Activated effector memory CD4-positive, alpha-beta T cell treated with Interleukin-2 at 50 U/mL for 16 hours (primary cell): ENCODE measurements at places on chromosomes 13 and 19.
A peak's percentile ranks its signal among the peaks of the same experiment; 100 is the strongest.

GRCh38 chr19:18616023-18616422, 3.4 kb downstream of the TMEM59L start:
- no peak for DNase-seq

DNA sequence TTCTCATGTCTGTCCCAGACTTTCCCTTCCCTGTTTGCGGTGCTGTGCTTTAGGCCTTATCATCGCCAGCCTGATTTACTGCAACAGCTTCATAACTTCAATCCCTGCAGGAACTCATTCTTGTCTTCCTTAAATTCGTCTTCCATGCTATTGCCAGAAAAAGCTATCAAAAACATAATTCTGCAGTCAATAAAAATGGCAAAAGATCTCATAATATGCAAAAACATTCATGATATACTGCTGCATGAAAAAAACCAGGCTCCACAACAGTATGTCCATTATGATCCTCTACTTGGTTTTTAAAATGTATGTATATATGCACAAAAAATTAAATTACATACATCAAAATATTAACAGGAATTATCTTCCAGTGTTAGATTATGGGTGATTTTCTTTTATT, 28.4 kb downstream of the TGDS start:
- DNase-seq, result no peak

DNA sequence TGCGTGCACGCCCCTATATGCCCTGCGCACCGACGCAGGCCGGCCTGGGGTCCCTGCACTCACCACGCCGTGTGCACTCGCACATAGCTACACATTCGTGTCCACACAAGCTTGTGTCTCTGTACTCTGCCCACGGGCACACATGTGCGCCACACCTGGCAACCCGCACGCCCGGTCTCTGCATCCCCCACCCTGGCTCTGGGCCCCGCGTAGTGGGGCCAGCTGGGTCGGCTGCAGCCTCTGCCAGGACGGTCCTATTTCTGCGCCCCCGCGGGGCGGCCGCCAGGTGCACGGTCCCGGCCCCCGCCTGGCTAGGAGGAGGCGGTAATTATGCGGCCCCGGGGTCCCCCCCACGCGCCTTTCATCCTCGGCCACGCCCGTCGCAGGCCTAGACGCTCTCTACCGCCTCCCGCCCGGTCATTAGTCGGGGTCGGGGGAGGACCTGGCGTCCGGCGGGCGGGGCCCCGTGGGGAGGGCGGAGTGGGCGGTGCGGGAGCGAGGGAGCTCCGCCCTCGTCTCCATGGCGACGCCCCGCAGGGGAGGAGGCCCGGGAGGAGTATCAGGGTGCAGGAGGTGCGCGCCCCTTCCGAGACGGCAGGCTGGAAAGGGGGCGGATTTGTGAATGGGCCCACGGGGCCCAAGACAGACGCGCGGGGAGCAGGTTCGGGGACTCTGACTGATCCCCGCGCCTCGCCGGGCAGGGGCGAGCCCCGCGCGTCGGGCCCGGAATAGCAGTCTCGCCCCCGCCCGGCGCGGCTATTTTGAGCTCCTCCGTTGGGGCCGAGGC, 2.8 kb upstream of the CIRBP start:
- DNase-seq, result peak; percentile 84

GRCh38 chr13:76991432-76991795, 467 bp upstream of the CLN5 start:
- DNase-seq, result peak; percentile 69

- peak; percentile 55 for DNase-seq
Measured at GRCh38 chr19:17803264-17803896, 8.4 kb downstream of the B3GNT3 start.

DNA sequence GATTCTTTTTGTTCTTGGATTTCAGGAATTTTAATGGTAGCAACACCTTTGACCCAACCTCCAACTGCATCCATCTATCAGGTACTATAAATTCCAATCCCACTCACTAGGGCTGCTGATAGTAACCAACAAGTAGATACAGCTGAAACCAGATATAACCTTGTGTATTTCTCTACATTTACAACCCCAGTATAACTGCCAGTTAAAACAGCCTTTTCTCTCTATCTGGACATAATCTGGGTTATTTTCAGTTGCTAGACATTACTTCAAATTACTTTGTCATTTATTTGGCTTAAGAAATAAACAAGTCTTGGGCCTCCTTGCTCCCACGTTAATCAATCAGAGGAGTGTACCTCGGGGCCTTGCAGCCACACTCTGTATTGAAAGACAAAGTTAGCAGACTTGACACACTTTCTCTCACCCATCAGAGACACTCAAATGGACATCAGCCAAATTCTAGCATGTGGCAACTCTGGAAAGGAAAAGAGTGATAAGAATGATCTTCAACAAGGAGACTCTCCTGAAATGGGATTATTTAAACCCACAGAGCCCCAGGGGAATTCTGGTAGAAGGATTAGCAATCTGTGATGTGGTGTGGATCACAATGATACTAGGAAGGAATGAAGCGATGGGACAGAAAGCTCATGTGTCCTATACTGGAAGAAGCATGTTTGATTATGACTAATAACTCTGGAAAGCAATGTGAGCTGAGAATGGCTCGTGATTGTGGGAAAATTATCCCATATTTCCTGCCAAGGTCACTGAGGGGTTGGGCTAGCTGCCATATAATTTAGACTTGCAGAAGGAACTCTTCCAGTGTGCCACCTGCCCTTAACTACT, 157.5 kb downstream of the FLT1 start:
- no peak for DNase-seq

- DNase-seq, result peak; percentile 59
Measured at GRCh38 chr19:8396563-8397203, 6.5 kb downstream of the RAB11B start.

- no peak for DNase-seq
Measured at GRCh38 chr13:58587183-58587582, 955.6 kb downstream of the PCDH17 start.

DNA sequence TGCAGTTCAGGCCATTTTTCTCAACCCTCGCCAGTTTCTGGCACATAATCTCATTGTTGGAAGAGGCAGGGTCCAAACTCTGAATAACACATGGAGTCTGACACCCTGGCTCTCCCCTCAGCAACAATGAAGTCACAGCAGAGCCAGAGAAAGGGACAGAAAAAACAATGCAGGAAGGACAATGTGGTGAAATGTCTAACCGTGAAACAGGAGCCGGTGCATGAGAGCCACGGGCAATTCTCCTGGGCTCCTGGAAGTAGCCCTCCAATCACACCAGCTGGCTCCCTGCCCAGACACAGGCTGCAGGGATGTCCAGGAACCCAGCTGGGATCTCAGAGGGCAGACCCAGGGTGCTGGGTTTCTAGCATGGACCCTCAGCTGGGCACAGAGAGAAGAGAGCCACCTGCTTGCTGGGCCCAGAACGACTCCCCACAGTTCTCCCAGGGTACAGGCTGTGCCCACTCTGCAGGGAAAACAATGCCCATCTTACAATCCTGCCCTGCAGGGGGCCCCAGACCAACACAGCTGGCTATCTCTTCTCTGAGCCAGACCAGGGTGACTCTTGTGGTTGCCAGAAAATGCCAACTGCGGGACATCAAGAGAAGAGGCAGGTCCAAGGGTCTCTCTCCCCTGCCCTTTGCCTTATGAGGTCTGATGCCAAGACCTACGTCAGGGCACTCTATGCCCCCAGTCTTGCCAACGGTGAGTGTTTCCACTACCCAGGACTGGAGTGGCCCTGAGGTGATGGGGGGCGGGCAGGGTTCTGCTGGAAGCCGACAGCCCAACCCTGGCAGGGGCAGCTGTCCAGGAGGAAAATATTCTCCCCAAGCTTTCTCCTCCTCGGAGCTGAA, 64.5 kb downstream of the CEBPG start:
- DNase-seq, result no peak

GRCh38 chr13:36369268-36370107, 23.3 kb upstream of the SPART start:
- no peak for DNase-seq

DNA sequence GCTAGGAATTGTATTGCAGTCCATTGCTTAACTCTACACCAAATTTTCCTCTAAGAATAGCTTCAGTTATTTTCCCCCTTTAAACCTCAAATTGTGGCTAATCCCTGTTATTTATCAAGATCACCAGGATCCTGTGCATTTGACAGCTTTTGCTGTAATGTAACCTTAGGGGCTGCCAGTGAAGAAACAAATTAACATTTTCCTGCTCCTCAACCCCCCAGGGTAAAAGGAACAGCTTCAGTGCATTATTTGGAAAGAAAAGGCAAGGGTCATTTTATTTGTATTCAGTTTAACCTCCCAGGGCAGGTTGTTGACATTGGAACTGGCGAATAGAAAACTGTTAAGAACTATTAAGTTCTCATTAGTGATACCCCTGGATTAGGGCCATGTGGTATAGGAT, 57.0 kb downstream of the PCDH20 start:
- no peak for DNase-seq

GRCh38 chr13:108120856-108121255, 94.5 kb downstream of the LIG4 start:
- no peak for DNase-seq

GRCh38 chr19:30888937-30889336, 460.3 kb downstream of the TSHZ3 start:
- no peak for DNase-seq

DNA sequence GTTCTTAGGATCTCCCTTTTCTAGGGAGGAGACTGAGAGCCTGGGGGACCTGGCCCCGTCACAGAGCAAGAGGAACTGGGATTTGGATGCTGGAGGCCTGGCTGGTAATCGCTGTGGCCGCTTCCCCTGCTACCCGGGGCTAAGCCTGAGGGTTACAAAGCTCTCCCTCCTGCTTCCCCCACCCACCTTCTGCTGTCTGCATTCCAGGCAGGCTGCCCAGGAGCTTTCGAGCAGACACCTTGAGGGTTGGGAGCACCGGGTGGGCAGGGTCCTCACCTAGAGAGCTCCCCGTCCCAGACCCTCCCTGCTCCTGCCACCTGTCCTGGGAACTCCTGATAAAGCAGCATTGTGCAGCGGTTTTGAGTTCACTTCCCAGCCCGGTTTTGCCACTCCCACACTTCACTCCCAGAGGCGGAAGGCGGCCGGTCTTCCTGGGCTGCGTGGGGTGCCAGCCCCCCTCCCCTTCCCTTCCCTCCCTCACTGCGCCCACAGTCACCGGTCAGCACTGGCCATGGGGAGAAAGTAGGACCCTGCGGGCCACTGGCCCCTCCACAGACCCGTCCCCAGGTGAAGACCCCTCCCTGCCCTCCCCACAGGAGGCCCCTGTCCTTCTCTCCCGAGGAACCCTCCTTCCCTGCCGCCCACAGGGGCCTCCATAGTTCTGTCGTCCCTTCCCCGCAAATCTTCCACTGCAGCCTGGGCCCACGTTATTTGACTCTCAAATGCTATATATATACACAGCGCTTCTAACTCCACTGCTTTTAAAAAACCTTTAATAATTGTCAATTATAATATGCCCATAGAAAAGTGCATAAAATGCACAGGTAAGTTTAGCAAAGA, 8.1 kb downstream of the PAK4 start:
- DNase-seq, result no peak

- no peak for DNase-seq
Measured at GRCh38 chr19:14615623-14616022, 32.7 kb downstream of the CLEC17A start.
